Activated CD8-positive, alpha-beta memory T cell treated with anti-CD3 and anti-CD28 coated beads, Interleukin-2, amount 50 U/mL, for 4 hours (primary cell): ENCODE measurements at places on chromosomes 11 and 22.

DNA sequence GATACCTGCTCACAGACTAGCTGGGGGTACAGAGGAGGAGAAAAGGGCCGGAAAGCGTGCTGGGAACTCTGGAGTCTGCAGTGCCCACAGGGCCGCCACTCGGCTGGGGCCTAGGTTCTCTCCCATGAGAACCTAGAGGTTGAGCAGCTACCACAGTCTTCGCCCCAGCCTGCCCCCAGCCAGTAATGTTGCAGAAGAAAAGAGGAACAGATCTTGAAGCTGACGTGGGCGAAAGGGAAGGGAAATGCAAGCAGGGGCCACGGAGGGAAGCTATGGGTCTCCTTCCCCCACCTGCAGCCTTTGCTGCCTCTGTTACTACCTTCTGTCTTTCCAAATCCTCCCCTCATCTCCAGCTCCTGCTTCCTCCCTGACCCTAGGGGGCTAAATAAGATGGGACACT, 28.8 kb upstream of the P2RY2 start:
- no peak for DNase-seq

- DNase-seq: peak; percentile 4
These were observed 4.3 kb upstream of the ACR start for GRCh38 chr22:50733521-50734342.

DNA sequence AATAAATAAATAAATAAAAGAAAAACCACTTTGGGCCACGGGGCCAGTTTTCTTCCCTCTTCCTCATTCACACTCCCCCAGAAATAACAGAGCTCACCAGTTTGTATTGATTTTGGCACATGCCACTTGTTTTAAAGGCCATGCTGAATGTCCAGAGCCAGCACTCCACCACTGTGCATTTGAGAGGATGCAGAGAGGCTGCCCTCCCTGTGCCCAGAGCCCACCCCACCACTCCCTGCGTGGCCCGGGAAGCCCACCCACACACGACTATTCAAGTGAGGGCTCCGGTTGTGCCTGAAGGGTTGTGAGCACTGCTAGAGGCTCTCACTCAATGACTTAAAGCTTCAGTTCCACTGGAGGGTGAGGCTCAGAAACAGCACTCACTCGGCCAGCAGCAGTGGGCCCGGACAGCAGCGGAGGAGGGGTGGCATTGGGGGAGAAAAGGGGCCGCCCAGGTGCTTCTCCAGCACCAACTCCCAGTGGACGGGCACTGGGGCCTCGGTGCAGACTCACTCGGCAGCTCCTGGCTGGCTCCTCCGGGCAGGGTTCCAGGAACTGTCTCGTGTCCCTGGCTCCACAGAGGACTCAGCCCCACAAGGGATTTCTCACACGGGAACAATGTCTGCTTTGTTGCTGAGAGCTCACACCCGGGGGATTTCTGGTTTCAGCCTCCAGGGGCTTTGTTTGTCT, 112.7 kb downstream of the SHANK2 start:
- DNase-seq: no peak

DNA sequence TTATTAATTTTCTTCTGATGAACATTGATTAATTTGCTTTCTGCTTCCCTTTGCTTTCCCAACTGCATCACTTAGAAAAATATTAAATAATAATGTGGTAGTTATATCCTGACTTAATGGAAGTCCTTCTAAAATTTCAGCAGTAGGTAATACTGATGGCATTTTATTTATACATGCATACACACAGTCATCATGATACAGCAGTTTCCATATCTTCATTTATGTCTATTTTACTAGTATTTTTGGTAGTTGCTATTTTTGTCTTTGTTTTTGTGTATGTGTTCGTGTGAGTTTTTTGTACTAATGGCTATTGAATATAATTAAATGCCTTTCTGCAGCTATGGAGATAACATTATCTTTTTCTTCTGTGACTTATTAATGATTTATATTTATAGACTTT, 484.7 kb upstream of the CNTN5 start:
- DNase-seq: no peak

GRCh38 chr22:41487037-41487935, 18.4 kb downstream of the ACO2 start:
- no peak for DNase-seq

- no peak for DNase-seq
These were observed 830.3 kb downstream of the TBC1D22A start for GRCh38 chr22:47592791-47593190.

- DNase-seq: no peak
These were observed 200.2 kb downstream of the CADM1 start for GRCh38 chr11:115303929-115304531.

GRCh38 chr11:2095542-2095941, 43.6 kb downstream of the IGF2 start:
- no peak for DNase-seq

DNA sequence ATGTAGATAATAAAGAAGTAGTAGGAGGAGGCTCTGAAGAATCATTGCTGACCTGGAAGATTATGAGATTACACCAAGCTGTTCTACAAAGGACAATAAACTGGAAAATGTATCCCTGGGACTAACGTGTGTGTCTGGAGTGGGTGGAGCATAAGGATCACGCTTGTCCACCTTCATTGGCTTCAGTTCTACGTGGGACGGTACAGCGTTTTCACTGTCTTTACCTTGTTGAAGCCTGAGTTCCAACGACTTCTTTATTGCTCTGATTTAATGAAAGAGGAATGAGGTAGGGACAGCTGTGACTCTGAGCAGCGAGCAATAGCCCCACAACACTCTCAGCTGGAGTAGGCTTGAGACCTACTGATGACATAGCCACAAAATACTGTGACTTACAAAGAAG, 87.0 kb downstream of the ARHGAP42 start:
- no peak for DNase-seq

DNA sequence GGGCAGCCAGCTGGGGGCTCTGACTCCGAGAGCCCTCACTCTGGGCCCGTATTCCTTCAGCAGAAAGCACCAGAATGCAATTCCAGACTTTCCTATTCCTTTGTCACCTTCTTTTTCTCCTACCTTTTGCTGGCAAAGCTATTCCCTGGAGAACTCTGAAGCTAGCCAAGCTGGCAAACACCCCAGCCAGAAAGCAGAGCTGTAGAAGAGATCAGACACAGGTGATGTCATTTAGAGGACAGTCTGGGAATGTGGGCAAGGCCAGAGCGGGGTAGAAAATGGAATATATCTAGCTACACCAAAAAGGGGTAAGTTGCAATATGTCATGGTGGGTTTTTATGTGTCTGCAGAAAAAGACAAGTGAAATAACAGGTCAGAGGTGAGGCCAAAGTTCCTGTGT, 205.1 kb downstream of the NXPE2 start:
- DNase-seq: no peak

GRCh38 chr11:46112961-46113607, 8.2 kb downstream of the PHF21A start:
- no peak for DNase-seq

- DNase-seq: no peak
These were observed 107.9 kb downstream of the ARHGAP8 start for GRCh38 chr22:44860311-44860710.
